Cardiac fibroblast (primary cell): ENCODE measurements at places on chromosomes 11 and 22.

- no peak for DNase-seq
Measured at GRCh38 chr11:44628730-44629700, 63.6 kb downstream of the CD82 start.

DNA sequence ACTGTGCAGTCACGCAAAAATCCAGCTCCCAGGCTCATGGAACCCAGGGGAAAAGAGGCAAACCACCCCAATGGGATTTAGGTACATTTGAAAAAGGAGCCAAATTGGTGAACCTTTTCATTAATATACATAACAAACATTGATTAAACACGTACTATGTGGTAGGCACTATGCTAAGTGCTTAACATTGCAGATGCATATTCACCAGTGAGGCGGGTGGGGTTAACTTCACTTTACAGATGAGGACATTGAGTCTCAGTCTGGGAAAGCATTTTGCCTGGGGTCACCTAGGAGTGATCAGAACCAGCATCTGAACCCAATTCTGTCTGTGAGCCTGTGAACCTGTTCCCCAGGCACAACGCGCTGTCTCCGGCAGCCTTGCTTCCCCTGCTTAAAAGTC lies 146.3 kb downstream of the COMMD9 start:
- DNase-seq = no peak

- no peak for DNase-seq
Measured at GRCh38 chr22:27911330-27911729, 7.7 kb downstream of the PITPNB start.

DNA sequence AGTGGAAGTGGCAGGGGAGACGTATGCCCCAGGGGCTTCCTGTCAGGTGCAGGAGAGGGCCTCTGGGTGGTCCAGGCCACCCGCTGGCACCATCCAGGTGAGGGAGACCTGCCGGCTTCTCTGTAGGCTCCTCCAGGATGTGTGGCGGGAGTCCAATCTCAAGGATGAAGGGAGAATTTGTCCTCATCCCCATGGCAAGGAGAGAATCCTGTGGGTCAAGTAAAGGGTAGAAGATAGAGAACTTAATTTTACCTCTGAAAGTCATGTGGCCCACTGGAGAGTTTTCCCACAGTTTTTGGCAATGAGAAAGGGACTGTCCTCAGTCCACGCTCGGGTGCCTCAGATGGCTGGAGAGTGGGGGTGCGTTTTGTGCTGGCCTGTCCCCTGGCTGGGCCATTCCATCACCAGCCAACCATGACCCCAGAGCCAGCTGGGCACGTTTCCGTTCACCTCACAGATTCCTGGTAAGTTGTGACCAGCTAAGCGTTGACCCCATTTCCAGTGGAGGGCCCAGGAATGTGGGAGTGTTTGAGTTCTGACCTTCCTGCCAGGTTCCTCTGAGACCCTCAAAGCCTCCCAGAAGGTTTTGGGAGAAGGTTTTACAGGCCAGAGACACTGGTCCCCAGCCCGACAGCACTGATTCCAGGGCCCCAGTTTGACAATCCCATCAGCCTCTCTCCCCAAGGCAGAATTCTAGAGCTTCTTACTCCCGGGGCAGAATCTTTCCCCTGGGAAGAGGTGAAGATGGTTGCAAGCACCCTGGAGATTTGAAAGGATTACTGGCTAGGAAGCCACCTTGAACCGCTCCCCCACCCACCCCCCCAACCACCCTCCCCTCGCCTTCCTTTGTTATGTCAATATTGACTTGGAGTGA lies 2.6 kb downstream of the OVOL1 start:
- no peak for DNase-seq

- DNase-seq = no peak
Measured at GRCh38 chr11:132332521-132332920, 962.1 kb downstream of the NTM start.

GRCh38 chr22:30903876-30904460 lies 64.6 kb downstream of the MORC2 start:
- DNase-seq = no peak

- DNase-seq = no peak
Measured at GRCh38 chr11:114326151-114326550, 30.0 kb downstream of the NNMT start.

- DNase-seq = no peak
Measured at GRCh38 chr11:41254966-41255365, 204.5 kb downstream of the LRRC4C start.

DNA sequence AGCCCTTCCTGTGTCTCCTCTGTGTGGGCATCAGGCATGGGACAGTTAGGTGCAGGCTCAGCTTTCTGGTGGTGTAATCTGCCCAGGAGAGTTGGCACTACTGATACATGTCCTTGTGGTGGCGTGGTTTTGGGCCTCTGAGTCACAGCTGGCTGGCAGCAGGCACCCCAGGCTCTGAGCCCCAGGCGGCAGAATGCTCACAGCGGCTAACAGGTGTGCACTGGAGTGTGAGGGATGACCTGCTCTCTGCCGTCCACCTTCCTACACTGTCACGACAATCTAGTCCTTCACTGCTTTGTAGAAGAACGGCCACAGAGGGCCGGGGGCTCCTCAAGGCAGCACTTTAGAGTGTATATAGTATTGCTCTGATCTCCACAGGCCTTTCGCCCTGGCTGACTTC lies 100.3 kb upstream of the PITPNB start:
- DNase-seq = peak; percentile 3

DNA sequence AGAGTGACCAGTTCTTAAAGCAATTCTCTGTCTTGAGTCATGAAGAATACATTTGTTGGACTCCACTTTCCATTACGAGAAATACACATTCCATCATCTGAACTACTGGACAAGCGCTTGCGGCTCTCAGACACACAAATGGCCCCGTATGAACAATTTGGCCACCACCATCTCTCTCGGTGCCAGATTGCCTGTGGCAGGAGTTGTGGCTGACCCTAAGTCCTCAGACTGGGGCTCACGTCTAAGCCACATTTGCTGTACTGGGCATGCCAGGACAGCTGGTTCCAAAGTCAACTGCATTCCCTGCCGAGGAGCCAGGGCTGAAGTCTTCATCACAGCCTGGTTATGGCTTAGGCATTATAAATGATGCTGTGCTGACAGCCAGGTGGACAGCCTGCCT lies 227.5 kb downstream of the MIAT start:
- DNase-seq = no peak

GRCh38 chr22:33688903-33689302 lies 231.4 kb downstream of the LARGE1 start:
- no peak for DNase-seq

DNA sequence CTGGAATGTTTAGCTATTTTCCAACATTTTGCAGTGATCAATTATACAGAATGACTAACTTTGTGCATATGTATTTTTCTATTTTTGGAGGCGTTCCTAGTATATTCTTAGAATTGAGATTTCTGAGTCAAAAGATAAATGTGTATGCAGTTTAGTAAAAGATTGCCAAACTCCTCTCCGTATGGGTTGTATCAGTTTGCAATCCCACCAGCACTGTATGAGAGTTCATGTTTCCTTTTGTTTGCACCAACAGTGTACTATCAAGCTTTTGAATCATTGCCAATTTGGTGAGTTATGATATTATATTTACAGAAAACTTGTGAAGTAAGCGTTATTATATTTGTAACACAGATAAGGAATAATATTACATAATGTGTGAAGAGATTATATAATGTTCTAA lies 658.7 kb downstream of the JRKL start:
- no peak for DNase-seq

DNA sequence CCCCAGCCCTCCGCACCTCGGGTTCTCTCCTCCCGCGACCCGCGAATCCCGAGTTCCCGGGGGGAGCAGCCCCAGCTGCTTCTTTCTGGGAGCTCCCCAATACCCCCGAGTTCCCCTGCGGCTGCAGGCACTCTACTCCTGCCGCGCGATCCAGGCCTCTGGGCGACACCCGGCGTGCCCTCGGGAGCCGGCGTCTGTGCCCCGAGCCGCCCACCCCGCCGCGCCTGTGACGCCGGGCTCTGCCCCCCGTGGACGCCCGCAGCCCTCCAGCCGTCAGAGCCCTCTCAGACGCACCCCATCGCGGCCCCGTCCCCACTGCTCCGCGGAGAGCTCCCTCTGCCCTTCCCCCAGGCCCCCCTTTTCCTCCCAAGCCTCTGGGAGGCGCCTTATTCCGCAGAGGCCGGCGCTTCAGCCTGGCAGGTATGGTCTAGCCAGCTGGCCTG lies 422 bp downstream of the GLB1L2 start:
- no peak for DNase-seq

DNA sequence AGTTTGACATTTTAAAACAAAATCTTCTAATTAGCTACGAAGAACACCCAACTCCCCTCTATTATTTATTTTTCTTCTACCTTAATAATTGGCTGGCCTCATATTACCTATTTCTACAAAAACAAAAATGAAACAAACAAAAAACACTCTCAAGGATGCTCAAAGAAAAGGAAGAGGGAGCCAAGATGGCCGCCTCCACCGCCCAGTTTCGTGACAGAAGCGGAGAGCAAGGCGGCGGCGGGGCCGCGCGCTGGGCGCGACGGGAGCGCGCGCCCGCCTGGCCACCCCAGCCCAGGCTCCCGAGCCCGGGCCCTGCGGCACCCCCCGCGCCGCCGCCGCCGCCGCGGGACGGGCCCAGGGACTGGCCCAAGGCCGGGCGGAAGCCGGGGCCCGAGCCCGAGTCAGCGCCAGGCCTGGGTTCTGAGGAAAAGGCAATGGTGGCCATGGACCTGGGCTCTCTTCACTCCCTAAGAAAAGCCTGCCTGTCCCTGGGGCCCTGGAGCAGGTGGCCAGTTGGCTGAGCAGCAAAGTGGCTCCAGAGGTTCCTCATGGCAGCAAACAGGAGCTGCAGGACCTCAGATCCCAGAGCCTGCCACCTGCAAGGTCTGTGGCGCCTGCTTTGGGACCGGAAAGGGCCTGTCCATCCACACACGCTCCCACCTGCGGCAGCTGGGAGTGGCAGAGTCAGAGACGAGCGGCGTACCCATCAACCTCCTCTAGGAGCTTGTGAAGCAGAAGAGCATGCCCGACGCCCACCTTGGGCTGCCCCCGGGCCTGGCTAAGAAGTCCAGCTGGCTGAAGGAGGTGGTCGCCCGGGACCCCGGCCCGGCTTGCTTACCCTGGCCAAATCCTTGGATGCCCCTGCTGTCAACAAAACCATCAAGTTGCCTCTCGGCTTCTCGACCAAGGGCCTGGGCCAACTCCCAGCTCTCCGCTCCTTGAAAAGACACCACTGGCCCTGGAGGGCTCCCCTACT lies 543.2 kb upstream of the CCDC179 start:
- no peak for DNase-seq

GRCh38 chr11:28289444-28289843 lies 181.3 kb downstream of the METTL15 start:
- no peak for DNase-seq

DNA sequence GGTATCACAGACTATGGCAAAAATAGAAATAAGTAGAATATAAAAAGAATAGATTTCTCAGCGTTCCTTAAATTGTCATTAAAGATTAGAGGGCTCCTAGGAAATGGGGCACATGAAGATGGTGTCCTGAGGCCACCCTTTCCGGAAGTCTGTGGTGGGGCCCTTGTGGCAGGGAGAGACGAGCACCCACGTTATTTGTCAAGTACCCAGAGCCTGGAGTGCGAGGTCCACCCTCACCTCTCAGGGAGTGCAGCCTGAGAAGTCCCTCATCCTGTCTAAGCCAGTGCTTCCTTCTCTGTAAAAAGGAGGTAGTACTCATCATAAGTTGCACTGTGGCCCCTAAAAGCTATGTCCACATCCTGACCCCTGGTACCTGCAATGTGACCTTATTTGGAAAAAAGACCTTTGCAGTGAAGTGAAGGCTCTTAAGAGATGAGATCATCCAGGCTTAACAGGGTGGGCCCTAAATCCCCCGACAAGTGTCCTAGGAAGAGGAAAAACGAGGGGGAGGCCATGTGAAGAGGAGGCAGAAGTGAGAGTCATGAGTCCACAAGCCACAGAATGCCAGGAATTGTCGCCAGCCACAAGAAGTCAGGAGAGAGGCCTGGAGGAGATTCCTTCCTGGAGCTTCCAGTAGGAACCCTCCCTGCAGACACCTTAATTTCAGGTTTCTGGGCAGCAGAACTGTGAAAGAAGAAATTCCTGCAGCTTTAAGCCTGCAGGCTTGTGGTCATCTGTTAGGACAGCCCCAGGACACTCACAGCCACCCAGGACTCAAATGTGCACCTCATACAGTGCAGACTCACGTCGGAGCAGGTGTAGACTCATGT lies 76.8 kb upstream of the CCND1 start:
- DNase-seq = no peak

DNA sequence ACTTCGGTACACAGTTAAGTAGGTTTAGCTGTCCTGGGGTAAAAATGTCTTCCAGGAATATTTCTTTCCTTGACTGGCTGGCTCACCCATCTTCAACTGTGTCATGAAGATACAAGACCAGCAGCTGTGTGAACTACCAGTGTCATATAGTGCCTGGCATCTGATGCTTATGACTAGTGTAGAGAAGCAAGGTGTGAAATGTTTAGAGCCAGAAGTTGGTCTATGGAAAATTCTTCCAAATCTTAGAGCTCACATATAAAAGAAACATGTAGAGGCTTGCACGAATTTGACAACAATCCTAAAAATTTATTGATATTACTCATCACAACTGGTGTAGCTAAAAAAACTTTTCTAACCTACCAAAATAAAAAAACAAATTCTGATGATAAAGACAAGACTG lies 54.4 kb downstream of the ARL14EP start:
- no peak for DNase-seq

DNA sequence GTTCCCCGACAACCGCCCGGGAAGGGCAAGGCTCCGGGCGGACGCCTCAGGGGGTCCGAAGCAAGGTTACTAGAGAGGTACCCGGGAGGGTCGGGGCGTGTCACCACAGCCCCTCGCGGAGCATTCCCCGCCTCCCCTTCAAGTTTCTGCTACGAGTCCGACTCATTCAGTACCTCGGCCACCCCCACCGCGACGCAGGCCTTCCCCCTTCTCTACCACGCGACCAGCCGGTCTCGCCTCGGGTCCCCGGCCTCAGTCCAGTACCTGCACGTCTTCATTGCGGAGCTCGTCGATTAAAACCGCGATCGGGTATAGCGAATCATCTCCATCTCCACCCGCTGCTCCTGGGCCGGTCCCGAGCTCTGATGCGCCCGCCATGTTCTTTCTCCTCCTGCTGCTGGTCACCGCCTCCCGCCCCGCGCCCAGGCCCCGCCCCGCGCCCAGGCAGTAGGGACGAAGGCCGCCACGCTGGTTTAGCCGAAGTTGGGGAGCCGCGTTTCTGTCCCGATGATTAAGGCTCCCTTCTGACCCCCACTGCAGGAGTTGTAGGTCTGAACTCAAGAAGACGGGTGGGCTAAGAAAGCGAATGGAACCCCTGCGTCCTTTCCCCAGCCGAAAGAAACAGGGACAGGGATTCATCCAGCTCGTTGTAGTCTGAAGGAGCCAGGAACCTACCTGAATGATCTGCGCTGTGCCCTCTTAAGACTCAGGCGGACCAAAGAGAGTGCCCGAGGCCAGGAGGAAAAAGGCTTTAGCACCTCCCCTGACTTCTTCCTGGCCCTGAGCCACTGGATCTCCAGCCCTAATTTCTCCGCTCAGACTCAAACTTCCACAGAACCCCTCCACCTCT lies at the start of gene PPP2R1B:
Gene PPP2R1B, minus strand, starts transcription at position 406 of the 850 bp plus-strand sequence. Its CDS starts 28 bp downstream, at position 378.
- peak; percentile 69 for DNase-seq

- DNase-seq = peak; percentile 65
Measured at GRCh38 chr22:37045958-37046357, 5.6 kb upstream of the KCTD17 start.

GRCh38 chr11:101341578-101341977 lies 212.0 kb upstream of the PGR start:
- no peak for DNase-seq
